Mammary epithelial cell (primary cell): ENCODE measurements at places on chromosomes 6 and 20. TPM values are rescaled to one million over a fixed set of nuclear protein-coding genes. Genes with fewer than 3 reads are reported as not detected.

XKR7 gene
- not detected in 2 replicates for total RNA-seq

NOX3 gene
- total RNA-seq, result not detected in 2 replicates

RNF182 gene
- 0.33 TPM for total RNA-seq

LY6G6F gene
- not detected in 2 replicates for total RNA-seq

GINS1 gene
- total RNA-seq, result 5.7 TPM

SLC22A7 gene
- not detected for total RNA-seq

TNFRSF6B gene
- total RNA-seq, result 8.3 TPM

STX11 gene
- total RNA-seq, result 0.16 and 0.71 TPM in 2 replicates

TMEM244 gene
- not detected for total RNA-seq

TNNC2 gene
- total RNA-seq, result not detected

RAET1G gene
- total RNA-seq, result 28.8 and 34.3 TPM in 2 replicates

IP6K3 gene
- 0.33 TPM for total RNA-seq

SUMO4 gene
- 1.5 and 1.8 TPM in 2 replicates for total RNA-seq

SLC17A4 gene
- not detected for total RNA-seq

CLPSL2 gene
- total RNA-seq, result not detected

RIPPLY2 gene
- total RNA-seq, result not detected

TREML2 gene
- total RNA-seq, result under 0.01 TPM

SLC17A2 gene
- total RNA-seq, result not detected in 2 replicates

MTFR2 gene
- total RNA-seq, result 2.8 and 7.3 TPM in 2 replicates

DPPA5 gene
- total RNA-seq, result not detected in 2 replicates

CEBPB gene
- 166 and 234 TPM in 2 replicates for total RNA-seq

IRF4 gene
- total RNA-seq, result not detected
